NCI-H524 (cell line): ENCODE measurements at places on chromosomes 12 and 14.

- no peak for DNase-seq
Observed at GRCh38 chr14:103995876-103996275, 53.5 kb upstream of the RD3L start.

DNA sequence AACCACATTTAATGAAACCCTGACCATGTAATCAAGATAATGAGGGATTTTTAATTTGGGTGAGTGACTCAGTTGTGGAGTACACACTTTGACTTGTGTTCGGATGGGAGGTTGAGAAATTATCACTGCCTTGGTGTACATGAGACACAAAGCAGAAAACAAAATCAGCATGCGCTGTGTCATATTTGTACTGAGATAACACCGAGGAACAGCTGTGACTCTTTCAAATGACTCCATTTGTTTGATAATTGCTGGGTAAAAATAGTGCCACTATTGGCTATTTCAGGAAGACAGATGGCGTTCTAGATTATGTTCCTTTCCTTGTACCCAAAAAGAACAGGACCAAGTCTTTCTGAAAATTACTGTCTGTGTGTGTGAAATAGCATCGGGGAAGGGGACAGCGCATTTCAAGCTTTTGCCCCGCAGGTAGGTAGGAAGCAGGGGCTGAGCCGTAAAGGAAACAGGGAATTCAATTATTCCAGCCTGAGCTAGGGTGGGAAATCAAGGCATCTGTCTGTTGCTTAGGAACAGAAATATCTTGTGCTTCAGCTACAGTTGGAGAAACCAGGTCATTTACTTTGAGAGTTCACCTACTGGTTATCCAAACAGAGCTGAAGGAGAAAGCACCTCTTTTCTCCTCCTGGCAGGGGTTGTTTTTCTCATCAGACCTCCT, 114.3 kb downstream of the SNAPC1 start:
- no peak for DNase-seq

- no peak for DNase-seq
Observed at GRCh38 chr12:50047693-50048250, 9.6 kb upstream of the ASIC1 start.

- DNase-seq: no peak
Observed at GRCh38 chr14:24207104-24207551, 1.6 kb downstream of the TSSK4 start.

GRCh38 chr12:55637467-55637866, 775 bp downstream of the OR10P1 start:
- DNase-seq: no peak

GRCh38 chr14:39232554-39233415, 930 bp upstream of the MIA2 start:
- DNase-seq: no peak

GRCh38 chr12:5333096-5333495, 98.8 kb upstream of the NTF3 start:
- DNase-seq: no peak

DNA sequence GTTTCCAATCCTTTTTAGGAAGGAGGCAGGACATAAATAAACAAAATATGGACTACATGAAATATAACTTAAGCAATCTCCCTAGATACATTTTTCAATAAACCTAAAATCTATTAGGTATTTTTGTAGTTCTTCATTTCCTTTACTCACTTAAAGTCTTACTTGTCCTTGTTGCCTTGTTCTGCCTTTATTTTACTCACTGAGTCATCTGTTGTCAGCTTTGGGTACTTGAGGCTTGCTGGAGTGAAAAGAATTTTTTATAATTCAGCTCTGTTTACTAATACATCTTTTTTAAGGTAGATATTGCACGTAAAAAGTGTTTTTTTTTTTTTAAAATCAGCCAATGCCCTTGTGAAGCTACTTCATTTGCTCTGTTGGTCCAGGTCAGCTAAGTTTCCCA, 216.2 kb downstream of the PELI2 start:
- no peak for DNase-seq

DNA sequence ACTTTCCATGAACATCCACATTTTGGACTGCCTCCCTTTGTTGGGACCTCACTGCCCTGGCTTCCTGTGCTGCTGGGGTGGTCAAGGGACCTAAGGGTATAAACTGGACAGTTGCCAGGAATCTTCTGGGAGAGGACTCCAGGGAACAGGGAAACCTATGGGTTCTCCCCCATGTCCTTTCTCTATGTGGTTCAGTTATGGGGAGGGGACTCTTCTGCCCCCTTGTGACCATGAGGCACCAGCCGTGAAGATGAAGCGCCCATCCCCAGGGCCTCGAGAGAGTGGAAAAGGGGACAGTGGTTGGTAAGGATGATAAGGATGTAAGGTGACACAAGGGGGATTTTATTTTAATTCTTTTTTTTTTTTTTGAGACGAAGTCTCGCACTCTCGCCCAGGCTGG, 177.0 kb upstream of the TMEM132C start:
- no peak for DNase-seq

- peak; percentile 65 for DNase-seq
Observed at GRCh38 chr14:20499108-20499507, 6.2 kb upstream of the RNASE10 start.
